ENCODE measurements at places on chromosomes 4 and X.

DNA sequence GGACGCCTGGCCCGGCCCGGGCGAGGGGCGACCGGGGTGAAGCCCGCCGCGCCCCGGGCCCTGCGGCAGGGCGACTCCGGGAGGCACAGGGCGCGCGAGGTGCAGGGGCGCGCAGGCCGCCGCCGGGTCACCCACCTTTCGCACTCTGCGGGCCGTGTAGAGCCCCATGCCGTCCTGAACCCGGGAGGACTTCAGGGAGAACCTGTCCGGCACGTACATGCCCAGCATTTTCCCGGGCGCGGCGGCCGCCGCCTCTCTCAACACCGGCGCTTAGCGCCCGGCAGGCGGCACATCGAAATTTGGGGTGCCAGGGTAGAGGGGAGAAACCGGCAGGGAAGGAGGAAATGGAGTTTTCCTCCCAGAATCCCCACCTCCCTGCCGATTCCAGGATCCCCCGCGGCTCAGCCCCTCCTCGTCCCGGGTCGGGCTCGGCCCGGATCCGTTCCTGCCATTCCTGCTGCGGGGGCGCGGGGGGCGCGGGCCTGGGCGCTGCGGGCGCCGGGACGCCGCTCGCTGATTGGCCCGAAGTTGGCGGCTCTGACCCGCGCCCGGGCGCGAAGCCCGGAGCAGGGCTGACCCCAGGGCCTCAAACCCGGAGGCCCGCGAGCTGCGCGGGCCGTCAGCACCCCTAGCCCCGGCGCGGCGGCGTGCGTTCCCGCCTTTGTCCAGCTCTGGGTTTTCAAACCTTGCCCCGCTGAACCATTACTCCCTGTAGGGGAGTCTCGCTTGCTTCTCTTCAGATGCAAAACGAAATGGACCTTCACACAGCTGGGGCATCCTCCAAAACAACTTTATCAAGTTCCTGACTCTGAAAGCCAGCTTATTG is at the start of gene PRDM5:
TSS of gene PRDM5 (minus strand) at position 346 of the 826 bp plus-strand sequence. CDS start at position 228, 118 bp downstream.
- DNase-seq = peak; percentile 63

DNA sequence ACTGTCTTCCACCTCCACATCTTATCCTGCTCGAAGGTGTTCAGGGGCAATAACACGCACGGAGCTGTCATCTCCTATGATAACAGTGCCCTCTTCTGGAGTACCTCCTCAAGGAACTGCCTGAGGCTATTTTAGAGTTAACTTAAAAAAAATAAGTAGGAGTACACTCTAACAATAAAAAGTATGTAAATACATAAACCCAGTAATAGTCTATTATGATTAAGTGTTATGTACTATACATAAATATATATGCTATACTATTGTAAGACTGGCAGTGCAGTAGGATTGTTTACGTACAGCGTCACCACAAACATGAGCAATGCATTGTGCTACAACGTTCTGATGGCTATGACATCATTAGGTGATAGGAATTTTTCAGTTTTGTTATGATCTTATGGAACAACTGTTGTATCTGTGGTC is 34.5 kb upstream of the TLR2 start:
- DNase-seq = no peak

GRCh38 chrX:44997282-44997812 is 124.4 kb downstream of the KDM6A start:
- DNase-seq = no peak

DNA sequence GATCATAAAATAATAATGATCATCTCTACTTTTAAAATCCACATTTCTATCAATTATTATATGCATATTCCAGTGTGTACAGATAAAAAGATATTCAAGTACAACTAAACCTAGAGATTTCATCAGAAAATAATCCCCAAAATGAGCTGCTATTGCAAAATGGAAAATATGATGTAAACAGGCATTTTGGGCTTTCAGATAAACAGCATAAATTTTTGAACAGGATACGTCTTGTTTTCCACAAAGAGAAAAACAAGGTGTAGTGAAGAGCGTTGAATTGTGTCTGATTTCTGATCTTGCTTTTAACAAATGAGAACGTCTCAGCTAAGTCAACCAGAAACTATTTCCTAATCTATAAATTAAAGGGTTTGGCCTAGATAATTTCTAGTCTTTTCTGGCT is 349.6 kb upstream of the FTHL17 start:
- no peak for DNase-seq

DNA sequence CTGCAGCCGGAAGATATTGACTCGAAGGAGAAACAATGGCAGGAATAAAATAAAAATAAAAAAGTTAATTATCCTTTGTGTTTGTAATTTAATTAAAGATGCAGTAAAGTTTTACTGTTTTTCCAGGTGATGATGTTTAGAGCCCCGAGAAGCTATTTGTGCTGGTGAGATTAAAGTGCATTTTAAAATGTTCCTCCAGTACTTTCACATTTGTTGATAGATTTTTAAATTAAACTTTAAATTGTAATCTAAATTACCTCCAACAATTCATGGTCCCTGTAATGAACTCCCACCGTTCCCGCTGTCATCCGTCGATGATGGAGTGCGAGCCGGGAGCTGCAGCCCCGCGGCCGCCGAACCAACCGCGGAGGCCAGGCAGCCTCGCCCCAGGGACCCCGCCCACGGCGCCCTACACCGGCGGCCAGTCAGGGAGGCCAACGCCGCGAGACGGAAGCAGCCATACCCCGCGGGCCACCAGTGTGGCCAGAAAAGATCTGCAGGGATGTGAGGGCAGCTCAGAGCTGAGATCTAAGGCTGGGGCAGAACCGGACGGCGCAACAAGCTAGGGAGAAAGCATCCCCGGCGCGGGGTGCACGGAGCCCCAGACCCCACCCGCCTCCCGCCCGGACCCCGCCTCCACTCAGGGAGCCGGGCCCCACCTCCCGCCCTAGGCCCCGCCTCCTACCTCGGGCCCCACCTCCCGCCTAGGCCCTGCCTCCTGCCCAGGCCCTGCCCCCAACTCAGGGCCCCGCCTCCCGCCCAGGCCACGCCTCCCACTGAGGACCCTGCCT is 104.0 kb downstream of the FAM53A start:
- peak; percentile 80 for DNase-seq

DNA sequence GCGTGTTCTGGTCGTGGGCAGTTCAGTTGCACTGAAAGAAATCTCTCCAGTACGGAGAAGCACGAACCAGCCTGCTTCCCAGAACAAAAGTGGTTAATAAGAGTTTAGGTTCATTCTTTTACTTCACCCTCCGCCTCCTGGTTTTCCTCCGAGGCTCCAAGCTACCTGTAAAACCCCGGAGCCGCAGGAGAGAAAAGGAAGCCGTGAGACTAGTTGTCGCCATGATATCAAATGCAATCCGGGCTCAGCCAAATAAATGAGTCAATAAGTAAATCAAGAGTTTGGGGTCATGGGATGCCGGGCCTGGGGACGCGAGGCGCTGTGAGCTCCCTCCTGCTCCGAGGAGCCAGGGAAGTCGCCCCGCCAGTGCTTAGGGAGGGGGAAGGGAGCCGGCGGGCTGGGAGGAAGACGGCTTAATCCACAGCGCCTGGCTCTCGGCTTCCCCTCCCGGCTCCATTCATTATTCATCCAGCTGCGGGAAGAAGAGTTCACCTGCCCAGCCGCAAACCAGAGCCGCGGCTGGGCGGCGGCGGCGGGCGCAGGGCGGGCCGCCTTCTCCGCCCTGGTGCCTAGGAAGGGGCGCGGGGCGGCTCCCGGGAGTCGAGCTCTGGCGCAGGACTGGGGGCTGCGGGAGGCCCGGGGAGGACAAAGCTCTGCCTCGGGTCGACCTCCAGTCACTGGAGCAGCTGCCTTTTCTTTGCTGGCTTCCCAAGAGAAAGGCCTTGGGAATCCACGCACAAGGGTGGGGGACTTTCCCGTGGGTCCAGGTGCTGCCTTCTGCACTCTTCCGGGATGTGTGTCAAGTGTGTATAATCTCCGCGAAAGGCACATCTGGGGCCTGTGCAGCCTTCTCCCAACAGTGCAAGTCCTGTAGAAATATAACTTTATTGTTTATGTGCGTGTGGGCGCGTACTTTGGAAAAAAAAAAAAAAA is 1.7 kb downstream of the FRAS1 start:
- peak; percentile 41 for DNase-seq

DNA sequence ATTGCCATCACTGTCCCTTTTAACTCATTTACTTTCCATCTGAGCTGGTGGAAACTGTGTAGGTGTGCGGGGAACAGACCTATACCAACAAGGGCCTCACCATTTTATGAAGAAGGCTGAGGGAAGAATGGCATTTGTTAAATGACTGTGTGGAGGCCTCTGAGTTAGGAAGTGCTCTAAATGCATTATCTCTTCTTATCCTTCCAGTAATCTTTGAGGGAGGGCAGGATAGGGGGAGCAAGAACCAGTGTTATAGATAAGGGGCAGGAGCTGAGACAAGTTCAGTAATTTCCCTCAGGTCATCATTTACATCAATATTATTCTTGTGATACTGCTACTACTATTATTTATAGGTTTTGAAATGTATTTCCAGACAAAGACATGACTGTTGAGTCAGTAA is 122.4 kb upstream of the PDLIM3 start:
- DNase-seq = no peak

DNA sequence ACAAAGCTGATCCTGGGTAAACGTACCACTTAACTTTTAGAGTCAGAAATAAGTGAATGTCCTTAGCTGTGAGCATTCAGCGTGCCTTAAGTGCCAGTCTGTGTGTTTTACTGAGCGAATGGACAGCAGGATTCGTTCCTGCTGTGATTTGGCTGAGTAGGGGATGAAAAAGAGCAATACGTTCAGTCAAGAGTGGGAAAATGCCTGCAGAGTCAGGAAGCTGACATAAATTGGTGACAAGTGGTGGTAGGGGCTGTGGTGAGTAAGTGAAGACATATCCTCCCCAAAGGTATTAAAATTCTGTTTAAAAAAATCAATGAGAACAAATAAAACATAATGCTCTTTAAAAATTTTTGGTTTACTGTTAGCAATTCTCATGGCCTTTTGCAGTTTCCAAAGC is 56.6 kb upstream of the TNIP3 start:
- DNase-seq = no peak

DNA sequence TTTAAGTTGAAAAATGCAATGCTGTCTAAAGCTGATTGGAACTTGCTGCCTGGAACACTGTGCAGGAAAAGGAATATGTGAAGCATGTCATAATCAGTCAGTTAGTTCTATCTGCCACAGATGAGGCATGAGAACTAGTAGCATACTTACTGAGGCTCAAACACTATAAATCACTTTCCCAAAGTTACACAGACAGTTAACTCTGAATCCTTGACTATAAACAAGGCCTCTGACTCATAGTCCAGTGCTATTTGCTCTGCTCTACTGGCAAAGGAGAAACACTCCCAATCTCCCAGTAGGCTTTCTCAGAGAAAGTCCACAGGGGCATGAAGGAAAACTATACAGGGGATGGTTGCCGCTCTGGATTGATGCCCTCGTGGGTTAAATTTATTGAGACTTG is 2078.4 kb upstream of the TENM3 start:
- DNase-seq = peak; percentile 83
